Tibial artery (tissue), 4 donors: ENCODE measurements at places on chromosomes 13 and 19.

DNA sequence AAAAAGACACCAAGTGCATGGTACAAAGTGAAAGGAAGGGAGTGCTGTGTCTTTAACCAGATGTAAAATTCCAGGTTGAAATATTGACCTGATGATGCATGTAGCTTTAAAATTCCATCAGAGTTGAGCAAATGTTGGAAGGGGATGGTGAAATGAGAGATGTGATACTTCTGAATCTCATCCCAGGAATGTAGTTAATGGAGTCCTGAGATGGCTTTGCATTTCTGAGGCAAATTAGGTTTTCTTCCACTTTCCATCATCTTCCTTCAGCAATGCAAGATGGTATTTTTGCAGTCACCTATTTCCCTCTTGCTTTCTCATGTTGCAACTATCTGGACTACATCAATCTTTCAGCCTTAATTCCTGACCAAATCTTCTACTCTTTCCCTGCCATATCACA, 194.1 kb upstream of the MIR17HG start:
- no peaks in the 10 kb centered on the region for H3K36me3 ChIP-seq
- H3K4me3 ChIP-seq = no peak overlapping the region
- no peaks in the 10 kb centered on the region for H3K4me1 ChIP-seq
- DNase-seq = no peak

- peak; percentile 36 for DNase-seq
- H3K27me3 ChIP-seq = no peaks in the 10 kb centered on the region
- H3K27ac ChIP-seq = no peak overlapping the region
- no peaks in the 10 kb centered on the region for H3K4me1 ChIP-seq
- H3K4me3 ChIP-seq = no peak overlapping the region
These were observed 2.6 kb downstream of the VAV1 start for GRCh38 chr19:6774821-6775707.

DNA sequence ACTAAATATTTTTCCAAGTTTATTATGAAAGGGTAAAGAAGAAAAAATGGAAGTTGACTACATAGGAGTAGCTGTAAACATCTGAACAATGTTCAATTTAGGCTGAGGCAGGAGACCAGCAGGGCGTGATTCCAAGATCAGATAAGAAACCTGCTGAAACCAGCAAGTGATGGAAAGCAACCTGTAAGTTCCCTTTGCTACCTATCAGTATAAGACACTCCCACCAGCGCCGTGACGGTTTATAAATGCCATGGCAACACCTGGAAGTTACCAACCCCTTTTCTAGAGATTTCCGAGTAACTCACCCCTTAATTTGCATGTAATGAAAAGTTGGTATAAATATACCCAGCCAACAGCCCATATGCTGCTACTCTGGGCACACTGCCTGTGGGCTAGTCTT, 1.1 kb upstream of the ZNF45 start:
- DNase-seq = no peak
- peaks cover 21% of the 10 kb centered on the region for H3K36me3 ChIP-seq
- no peaks in the 10 kb centered on the region for H3K27me3 ChIP-seq
- peaks cover 20% of the 10 kb centered on the region for H3K4me1 ChIP-seq

DNA sequence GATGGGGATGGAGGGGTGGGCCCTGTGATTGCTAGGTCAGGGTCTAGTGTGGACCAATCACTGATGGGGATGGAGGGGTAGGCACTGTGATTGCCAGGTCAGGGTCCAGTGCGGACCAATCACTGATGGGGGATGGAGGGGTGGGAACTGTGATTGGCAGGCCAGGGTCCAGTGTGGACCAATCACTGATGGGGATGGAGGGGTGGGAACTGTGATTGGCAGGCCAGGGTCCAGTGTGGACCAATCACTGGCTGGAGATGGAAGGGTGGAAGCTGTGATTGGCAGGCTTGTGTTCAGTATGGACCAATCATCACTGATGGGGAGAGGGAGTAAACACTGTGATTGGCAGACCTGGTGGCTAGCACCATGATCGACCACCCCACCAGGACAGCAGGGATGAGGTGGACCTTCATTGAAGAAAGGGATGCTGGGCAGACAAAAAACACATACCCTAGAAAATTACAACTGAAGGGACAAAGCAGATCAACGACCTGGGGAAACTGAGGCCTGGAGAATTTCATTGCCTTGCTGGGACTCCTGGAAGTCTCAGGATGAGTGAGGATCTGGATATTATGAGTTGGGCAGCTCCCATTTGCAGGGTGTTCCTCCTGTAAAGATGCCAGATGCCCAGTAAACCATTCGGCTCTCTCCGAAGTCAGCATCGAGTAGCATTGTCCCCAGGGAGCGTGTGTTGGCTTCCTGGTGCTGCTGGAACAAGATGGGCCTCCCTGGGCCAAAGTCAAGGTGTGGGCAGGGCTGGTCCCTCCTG, 15.5 kb downstream of the TMPRSS9 start:
- H3K4me3 ChIP-seq = no peak overlapping the region
- no peak for DNase-seq
- H3K27me3 ChIP-seq = no peaks in the 10 kb centered on the region
- H3K27ac ChIP-seq = no peak overlapping the region
- H3K4me1 ChIP-seq = no peaks in the 10 kb centered on the region

GRCh38 chr13:49220036-49220855, at the start of gene MLNR:
Gene MLNR (plus strand): TSS chr13:49220338. CDS start chr13:49220338, 0 bp downstream.
- no peaks in the 10 kb centered on the region for H3K36me3 ChIP-seq
- no peaks in the 10 kb centered on the region for H3K27me3 ChIP-seq
- DNase-seq = no peak
- H3K27ac ChIP-seq = no peak within 1 kb of the TSS
- H3K4me1 ChIP-seq = peaks cover 11% of the 10 kb centered on the region
- H3K4me3 ChIP-seq = peak within 1 kb of the TSS; percentile 46

GRCh38 chr19:46404753-46405468, 8.5 kb downstream of the CCDC8 start:
- H3K4me1 ChIP-seq = peaks cover 4% of the 10 kb centered on the region
- peak overlapping the region; percentile 85 for H3K27ac ChIP-seq
- no peak for DNase-seq
- H3K4me3 ChIP-seq = peak overlapping the region; percentile 52
- H3K36me3 ChIP-seq = no peaks in the 10 kb centered on the region
- H3K27me3 ChIP-seq = no peaks in the 10 kb centered on the region

- no peaks in the 10 kb centered on the region for H3K36me3 ChIP-seq
- H3K27me3 ChIP-seq = no peaks in the 10 kb centered on the region
- H3K4me3 ChIP-seq = no peak overlapping the region
- no peak for DNase-seq
These were observed 166.2 kb downstream of the ZIC5 start for GRCh38 chr13:99805361-99805760.
